Common myeloid progenitor, CD34-positive (primary cell): ENCODE measurements at places on chromosomes 7 and 10.

GRCh38 chr7:98656899-98657298 lies 39.8 kb downstream of the NPTX2 start:
- no peaks in the 10 kb centered on the region for H3K4me1 ChIP-seq
- H3K27me3 ChIP-seq: no peaks in the 10 kb centered on the region
- no peak for DNase-seq
- no peak overlapping the region for H3K4me3 ChIP-seq
- no peaks in the 10 kb centered on the region for H3K36me3 ChIP-seq

DNA sequence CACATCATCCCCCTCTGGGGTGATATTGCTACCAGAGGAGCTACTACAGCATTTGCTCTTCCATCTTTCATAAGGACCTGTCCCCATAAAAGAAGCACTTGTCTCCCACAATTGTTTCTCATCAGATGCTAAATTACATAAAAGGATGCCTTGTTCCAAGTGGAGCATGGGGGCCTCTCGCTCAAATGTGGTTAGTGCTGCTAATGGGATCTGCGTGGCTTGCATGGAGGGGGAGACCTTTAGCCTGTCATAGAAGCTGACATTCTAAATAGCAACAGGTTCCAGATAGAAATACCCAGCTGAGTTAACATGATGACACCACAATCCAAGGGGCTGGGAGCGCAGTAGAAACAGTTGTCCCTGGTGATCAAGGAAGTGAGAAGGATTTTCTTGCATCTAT lies 257.9 kb downstream of the SFMBT2 start:
- peaks cover 4% of the 10 kb centered on the region for H3K4me1 ChIP-seq
- peaks cover 2% of the 10 kb centered on the region for H3K27me3 ChIP-seq
- no peaks in the 10 kb centered on the region for H3K36me3 ChIP-seq
- no peak for DNase-seq
- H3K27ac ChIP-seq: no peak overlapping the region
- H3K4me3 ChIP-seq: no peak overlapping the region

GRCh38 chr7:116216956-116217571 lies 6.7 kb downstream of the TES start:
- no peaks in the 10 kb centered on the region for H3K27me3 ChIP-seq
- DNase-seq: peak; percentile 33
- H3K27ac ChIP-seq: no peak overlapping the region
- no peak overlapping the region for H3K4me3 ChIP-seq
- no peaks in the 10 kb centered on the region for H3K36me3 ChIP-seq

DNA sequence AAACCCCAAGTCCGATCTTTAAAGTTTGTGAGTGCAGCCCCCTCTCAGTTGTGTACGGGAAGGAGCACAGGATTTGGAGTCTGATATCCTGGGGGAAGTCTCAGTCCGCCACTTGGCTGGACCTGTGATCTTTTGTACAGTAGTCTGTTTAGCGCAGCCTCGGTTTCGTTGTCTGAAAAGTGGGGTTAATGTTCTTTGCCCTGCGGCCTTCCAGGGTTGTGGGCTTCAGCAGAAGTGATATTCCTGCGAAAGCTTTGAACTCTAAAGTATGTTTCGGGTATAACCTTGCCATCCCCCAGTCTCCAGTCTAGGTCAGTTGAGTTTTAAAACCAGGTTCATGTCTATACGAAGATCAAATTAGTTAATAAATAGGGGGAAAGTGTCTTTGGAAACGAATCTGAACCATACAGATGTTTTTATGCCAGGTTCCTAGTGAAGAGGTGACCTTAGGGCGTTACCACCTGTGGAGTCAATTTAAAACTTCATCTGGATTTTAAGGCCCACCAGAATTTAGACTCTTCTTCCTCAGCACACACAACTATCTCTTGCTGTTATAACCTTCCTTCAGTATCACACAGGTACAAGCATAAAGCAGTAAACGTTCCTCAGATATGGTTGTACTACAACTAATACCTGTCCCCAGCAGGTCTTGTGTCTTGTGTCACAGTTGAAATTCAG lies 904 bp downstream of the R3HCC1L start:
- peak overlapping the region; percentile 95 for H3K27ac ChIP-seq
- H3K27me3 ChIP-seq: no peaks in the 10 kb centered on the region

GRCh38 chr7:80536426-80536825 lies 24.6 kb upstream of the GNAT3 start:
- no peak overlapping the region for H3K4me3 ChIP-seq
- no peaks in the 10 kb centered on the region for H3K27me3 ChIP-seq
- H3K27ac ChIP-seq: no peak overlapping the region
- H3K4me1 ChIP-seq: no peaks in the 10 kb centered on the region

- no peaks in the 10 kb centered on the region for H3K4me1 ChIP-seq
- DNase-seq: no peak
- no peak overlapping the region for H3K27ac ChIP-seq
- no peak overlapping the region for H3K4me3 ChIP-seq
These were observed 176.2 kb upstream of the ITGB1 start for GRCh38 chr10:33134011-33134751.

- DNase-seq: peak; percentile 57
- H3K27me3 ChIP-seq: no peaks in the 10 kb centered on the region
- H3K4me3 ChIP-seq: peak overlapping the region; percentile 94
- no peaks in the 10 kb centered on the region for H3K36me3 ChIP-seq
These were observed 2.1 kb downstream of the ADD3 start for GRCh38 chr10:110009736-110010475.

DNA sequence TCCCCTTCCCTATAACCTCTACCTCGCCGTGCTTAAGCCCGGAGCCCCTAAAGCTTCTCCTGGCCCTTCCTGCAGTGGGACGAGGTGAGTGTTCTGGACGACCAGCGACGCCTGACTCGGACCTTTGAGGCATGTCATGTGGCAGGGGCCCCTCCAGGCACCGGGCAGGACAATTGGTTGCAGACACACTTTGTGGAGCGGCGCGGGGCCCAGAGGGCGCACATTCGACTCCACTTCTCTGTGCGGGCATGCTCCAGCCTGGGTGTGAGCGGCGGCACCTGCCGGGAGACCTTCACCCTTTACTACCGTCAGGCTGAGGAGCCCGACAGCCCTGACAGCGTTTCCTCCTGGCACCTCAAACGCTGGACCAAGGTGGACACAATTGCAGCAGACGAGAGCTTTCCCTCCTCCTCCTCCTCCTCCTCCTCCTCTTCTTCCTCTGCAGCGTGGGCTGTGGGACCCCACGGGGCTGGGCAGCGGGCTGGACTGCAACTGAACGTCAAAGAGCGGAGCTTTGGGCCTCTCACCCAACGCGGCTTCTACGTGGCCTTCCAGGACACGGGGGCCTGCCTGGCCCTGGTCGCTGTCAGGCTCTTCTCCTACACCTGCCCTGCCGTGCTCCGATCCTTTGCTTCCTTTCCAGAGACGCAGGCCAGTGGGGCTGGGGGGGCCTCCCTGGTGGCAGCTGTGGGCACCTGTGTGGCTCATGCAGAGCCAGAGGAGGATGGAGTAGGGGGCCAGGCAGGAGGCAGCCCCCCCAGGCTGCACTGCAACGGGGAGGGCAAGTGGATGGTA lies 9.2 kb downstream of the EPHB6 start:
- H3K4me1 ChIP-seq: no peaks in the 10 kb centered on the region
- no peak overlapping the region for H3K4me3 ChIP-seq
- DNase-seq: no peak
- no peaks in the 10 kb centered on the region for H3K27me3 ChIP-seq

GRCh38 chr7:67652937-67653336 lies 656.3 kb downstream of the TYW1 start:
- no peaks in the 10 kb centered on the region for H3K36me3 ChIP-seq
- H3K4me1 ChIP-seq: no peaks in the 10 kb centered on the region
- no peak overlapping the region for H3K4me3 ChIP-seq
- DNase-seq: no peak

GRCh38 chr7:135715673-135716072 lies 12.3 kb downstream of the SLC13A4 start:
- no peaks in the 10 kb centered on the region for H3K36me3 ChIP-seq
- no peak for DNase-seq
- no peak overlapping the region for H3K4me3 ChIP-seq
- no peak overlapping the region for H3K27ac ChIP-seq
